G401 (cell line): ENCODE measurements at places on chromosomes 11 and 22.

DNA sequence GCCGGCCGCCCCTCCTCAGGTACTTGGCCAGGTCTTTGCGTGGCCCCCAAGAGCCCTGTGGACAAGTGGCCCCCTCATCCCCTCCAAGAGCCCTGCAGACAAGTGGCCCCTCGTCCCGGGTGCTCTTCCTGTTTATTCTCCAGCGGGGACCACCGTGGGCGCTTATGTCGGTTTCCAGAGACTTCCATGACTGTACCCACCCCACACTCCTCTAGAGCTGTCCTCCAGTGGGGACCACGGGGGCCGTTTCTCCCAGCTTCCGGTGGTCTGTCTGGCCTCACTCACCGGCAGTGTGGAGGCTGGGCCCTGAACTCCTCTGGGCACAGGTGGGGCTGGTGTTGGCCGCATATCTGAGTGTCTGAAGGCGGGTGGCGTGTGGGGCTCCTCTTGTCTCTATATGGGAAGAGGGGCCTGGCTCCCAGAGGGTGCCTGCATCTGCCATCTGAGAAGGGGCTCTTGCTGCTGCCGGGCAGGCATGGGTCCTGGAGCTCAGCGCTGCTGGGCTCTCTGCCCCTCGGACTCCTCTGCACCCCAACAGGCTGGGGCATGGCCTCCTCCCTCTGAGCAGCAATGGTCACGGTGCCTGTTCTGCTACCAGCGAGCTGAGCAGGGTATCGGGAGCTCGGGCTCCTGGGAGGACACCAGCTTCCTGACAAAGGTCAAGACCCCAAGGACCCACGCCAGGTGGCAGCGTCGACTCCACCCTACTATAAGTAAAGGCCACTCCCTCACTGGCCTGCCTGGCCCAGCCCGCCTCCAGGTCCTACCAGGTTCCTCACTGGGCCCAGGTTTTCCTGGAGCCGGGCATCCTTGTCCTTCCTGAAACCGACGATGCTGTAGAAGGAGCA is 1264.3 kb downstream of the BRD1 start:
- DNase-seq: no peak

DNA sequence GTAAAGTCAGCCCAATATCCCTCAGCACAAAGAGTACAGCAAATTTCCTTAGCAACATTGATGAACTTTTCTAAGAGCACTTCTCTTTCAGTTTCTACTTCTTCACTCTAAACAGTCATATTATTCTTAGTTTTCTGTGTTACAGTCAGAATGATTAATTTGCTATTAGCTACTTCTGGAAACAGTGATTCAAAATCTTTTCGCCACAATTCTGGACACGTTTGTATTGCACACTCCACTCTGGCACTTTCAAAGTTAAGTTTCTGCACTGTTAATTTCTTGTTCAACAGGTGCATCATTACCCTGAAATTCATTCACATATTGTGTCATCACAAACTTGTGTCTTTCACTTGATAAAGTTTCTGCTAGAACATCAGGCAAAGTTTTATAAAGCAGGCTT is 22.5 kb downstream of the ABTB2 start:
- no peak for DNase-seq

DNA sequence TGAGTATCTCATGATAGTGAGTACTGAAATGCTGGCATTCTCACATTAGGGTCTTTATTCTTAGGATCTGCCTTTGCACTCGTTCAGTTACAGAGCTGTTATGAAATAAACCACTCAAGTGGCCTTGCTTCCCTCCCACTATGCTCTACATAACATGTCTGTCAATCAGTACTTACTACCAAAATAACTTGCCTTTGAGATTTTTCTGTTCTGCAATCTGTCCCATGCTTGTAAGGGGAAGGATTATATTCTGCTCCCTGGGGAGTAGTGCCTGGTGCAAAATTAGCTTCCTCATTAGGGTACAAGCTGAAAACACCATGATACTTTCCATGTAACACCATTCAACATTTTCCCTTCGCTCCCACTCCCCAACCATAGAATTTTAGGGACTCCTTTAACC is 1.9 kb upstream of the GRAP2 start:
- DNase-seq: peak; percentile 56

- DNase-seq: no peak
Measured at GRCh38 chr11:39992551-39992950, 1466.9 kb downstream of the LRRC4C start.

- no peak for DNase-seq
Measured at GRCh38 chr11:67695606-67696005, 21.2 kb upstream of the ALDH3B2 start.

DNA sequence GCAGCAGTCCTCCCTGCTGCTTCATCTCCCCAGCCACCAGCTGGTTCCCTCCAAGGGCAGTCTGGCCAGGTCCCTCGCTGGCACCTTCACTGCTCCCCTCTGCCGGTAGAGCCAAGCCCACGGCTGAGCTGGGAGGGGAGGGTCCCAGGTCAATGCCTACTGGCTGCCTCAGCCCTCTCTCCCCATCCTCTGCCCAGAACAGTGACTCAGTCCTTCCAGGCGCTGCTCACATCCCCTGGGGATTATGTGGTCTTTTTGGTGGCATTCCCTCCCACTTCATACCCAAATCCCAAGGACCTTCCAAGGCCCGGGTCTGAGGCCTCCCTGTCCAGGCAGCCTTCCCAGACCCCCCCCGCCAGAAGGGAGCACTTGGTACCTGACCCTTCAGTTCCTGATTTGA is 44.9 kb downstream of the WNT7B start:
- DNase-seq: no peak
